Stomach (tissue), 19 donors: ENCODE measurements at places on chromosomes 1 and 21. TPM values are rescaled to one million over a fixed set of nuclear protein-coding genes. Genes with fewer than 3 reads are reported as not detected.
A peak's percentile ranks its signal among the peaks of the same experiment; 100 is the strongest.

Gene NUP210L
- total RNA-seq: not detected

Gene ATP6V1G3
- not detected for total RNA-seq

Gene UMODL1
- not detected for total RNA-seq

Gene PTPRU
- 8.0 TPM for total RNA-seq

Gene CRB1
- not detected for total RNA-seq

Gene VWA5B1
- not detected for total RNA-seq

Gene TESK2
- total RNA-seq: 2.8 TPM

Gene CCDC27
- total RNA-seq: not detected

Gene SLC44A5
- total RNA-seq: 0.29 TPM

Gene ZSCAN20
- 6.8 TPM for total RNA-seq

Gene NCMAP
- total RNA-seq: 3.9 TPM

Gene SLC45A3
- total RNA-seq: 4.5 TPM

Gene PEX14
- 26.3 TPM for total RNA-seq

Gene FCER1A
- 1.1 TPM for total RNA-seq

Gene EXTL1
- total RNA-seq: 26.3 TPM

Gene SLAMF8
- total RNA-seq: 2.9 TPM

GRCh38 chr21:38920631-38921398, 115.1 kb downstream of the ETS2 start:
- H3K36me3 ChIP-seq: no peaks in the 10 kb centered on the region
- H3K27ac ChIP-seq: peak overlapping the region; percentile 54
- H3K27me3 ChIP-seq: no peaks in the 10 kb centered on the region
- H3K4me1 ChIP-seq: peaks cover 6% of the 10 kb centered on the region
- no peak overlapping the region for H3K4me3 ChIP-seq

- no peak overlapping the region for H3K27ac ChIP-seq
- H3K36me3 ChIP-seq: no peaks in the 10 kb centered on the region
- H3K27me3 ChIP-seq: peaks cover 20% of the 10 kb centered on the region
- H3K4me3 ChIP-seq: no peak overlapping the region
- peaks cover 38% of the 10 kb centered on the region for H3K4me1 ChIP-seq
These were observed 2.4 kb upstream of the IKBKE start for GRCh38 chr1:206467915-206468314.

DNA sequence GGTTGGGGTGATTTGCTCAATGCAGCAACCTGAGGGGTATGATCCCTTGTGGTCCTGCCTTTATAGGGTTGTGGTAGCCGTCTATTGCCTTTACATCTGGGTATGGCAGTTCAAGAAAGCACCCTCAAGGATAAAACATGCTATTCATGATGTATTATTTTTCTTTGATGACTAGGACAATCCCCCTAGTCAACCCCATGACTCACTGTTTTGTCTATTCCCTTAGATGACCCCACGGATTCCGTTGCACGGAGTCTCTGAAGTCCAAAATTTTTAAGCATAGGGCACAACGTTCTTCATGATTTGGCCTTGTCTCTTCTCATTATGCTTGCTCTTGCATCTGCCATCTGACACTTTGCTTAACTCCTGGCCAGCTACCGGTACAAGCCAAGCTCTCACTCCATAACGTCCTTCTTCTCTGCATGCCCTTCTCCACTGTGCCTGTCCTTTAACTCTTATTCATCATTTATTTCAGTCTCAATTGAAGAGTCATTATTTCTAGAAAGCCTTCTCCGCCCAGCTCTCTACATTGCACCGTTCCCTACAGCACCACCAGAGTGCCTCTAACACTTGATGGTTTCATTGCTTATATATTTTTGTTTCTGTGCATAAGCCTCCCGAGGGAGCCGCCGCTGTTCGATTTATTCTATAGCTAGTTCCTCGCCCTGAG, 838 bp upstream of the DISP1 start:
- peaks cover 17% of the 10 kb centered on the region for H3K4me1 ChIP-seq
- DNase-seq: no peak
- no peaks in the 10 kb centered on the region for H3K27me3 ChIP-seq
- H3K36me3 ChIP-seq: no peaks in the 10 kb centered on the region

- H3K36me3 ChIP-seq: peaks cover 75% of the 10 kb centered on the region
- peaks cover 14% of the 10 kb centered on the region for H3K4me1 ChIP-seq
- DNase-seq: no peak
- no peak overlapping the region for H3K27ac ChIP-seq
- H3K4me3 ChIP-seq: no peak overlapping the region
- no peaks in the 10 kb centered on the region for H3K27me3 ChIP-seq
These were observed 5.8 kb downstream of the TOR3A start for GRCh38 chr1:179087665-179088064.

DNA sequence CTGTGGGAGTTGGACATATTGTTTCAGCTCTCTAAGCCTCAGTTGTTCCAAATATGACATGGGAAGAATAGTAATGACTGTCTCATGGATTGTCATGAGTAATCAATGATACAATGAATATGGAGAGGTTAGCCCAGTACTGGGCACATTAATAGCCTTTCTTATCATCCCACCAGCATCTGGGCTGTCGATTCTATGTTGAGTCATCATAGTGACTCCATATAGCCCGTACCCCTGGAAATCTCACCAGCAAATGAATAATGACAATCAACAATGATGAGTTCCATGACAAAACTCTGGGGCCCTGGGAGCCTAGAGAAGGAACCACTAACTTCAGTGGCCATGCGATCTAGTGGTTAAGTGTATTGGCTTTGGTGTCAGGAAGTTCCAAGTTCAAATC, 39.7 kb upstream of the GJB5 start:
- no peak overlapping the region for H3K27ac ChIP-seq
- no peak overlapping the region for H3K4me3 ChIP-seq
- H3K36me3 ChIP-seq: no peaks in the 10 kb centered on the region
- no peak for DNase-seq
- peaks cover 21% of the 10 kb centered on the region for H3K27me3 ChIP-seq

- no peaks in the 10 kb centered on the region for H3K27me3 ChIP-seq
- H3K27ac ChIP-seq: no peak overlapping the region
- peaks cover 13% of the 10 kb centered on the region for H3K4me1 ChIP-seq
- no peaks in the 10 kb centered on the region for H3K36me3 ChIP-seq
- DNase-seq: no peak
- no peak overlapping the region for H3K4me3 ChIP-seq
These were observed 79.5 kb upstream of the GREM2 start for GRCh38 chr1:240691501-240691900.

GRCh38 chr1:114745291-114745690, 12.5 kb downstream of the CSDE1 start:
- H3K4me1 ChIP-seq: peaks cover 24% of the 10 kb centered on the region
- no peak for DNase-seq
- no peak overlapping the region for H3K4me3 ChIP-seq
- no peaks in the 10 kb centered on the region for H3K27me3 ChIP-seq
- no peak overlapping the region for H3K27ac ChIP-seq

GRCh38 chr1:30901798-30902581, 6.6 kb downstream of the SDC3 start:
- H3K27me3 ChIP-seq: no peaks in the 10 kb centered on the region
- H3K4me1 ChIP-seq: peaks cover 27% of the 10 kb centered on the region
- no peak overlapping the region for H3K4me3 ChIP-seq
- H3K36me3 ChIP-seq: no peaks in the 10 kb centered on the region
- peak overlapping the region; percentile 85 for H3K27ac ChIP-seq

DNA sequence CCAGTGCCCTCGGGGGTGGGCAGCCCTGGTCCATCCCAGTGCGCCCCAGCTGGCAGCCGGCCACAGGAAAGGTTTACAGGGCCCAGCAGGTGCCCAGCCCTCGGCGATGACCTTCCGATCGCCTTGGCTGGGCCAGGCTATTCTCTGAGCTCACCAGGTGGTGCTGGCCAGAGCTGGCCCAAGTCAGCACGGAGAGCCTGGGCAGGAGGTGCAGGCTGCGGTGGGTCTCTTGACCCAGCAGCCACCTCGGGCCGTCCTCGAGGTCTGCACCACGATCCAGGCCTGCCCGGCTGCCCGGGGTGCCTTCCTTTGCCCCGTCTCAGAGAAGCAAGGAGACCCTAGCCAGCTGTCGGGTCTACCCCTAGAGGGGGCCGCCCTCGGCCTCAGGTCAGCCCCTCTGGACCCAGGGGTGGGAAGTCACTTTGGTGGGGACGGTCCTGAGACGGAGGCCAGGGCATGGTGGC, 370 bp downstream of the PERM1 start:
- H3K4me3 ChIP-seq: no peak overlapping the region
- H3K27ac ChIP-seq: no peak overlapping the region
- no peaks in the 10 kb centered on the region for H3K36me3 ChIP-seq
- no peak for DNase-seq

DNA sequence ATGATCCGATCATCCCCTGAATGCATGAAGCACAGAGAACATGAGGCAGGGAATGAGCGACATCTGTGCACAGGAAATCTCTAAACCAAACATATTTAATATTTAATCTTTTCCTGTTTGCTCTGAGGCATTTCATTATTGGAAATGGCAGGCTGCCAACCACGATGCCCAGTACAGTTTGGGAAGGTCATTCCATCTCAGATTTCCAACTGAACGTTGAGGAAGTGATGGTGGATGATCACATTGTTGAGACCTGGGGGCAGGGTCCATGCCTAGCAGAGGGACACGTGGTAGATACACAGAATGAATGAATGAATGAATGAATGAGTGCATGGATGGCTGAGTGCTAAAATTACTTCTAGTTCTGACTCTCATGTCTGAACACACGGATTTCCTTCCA, 15.9 kb upstream of the FASLG start:
- no peak for DNase-seq
- H3K27ac ChIP-seq: no peak overlapping the region
- no peaks in the 10 kb centered on the region for H3K36me3 ChIP-seq
- H3K4me3 ChIP-seq: no peak overlapping the region
- H3K4me1 ChIP-seq: no peaks in the 10 kb centered on the region

DNA sequence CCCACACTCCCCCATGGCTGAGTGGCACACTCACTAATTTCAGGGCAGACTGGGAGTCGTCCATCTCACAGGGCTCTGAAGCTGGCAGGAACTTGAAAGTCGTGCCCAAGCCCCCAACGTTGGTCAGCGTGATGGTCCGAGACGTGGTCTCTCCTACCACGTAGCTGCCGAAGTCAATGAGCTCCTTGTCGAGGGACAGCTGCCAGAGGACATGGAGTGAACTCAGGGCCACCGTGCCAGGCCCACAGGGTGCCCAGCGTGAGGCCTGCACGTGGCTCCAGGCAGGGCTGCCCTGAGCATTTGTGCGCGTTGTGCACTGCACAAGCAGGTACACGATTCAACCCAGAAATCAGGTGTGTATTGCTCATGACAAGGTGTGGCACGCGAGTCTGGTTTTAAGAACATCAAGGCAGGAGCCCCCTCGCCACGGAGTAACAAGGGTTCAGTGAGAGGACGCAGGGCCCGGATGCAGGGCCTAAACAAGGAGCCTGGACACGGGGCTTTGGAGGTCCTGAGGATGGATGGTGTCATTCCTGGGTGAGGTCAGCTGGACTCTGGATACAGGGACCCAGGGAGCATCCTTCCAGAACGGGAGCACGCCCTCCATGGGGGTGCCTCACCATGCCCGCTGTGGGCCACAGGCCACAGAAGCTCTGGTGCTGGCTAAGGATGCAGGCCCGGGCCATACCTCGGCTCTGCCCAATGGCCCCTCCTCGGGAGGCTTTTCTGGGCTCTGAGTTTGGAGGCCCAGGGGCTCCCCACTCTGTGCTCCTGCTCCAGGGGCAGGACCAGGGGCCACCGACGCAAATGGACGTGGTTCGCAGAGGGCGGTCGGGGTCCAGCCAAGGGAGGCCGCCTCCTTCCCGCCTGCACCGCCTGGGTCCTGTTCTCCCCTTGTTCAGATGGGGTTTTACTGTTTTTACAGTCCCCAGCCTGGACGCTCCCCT, 37.8 kb upstream of the TMEM52 start:
- H3K4me3 ChIP-seq: no peak overlapping the region
- no peak for DNase-seq
- H3K27ac ChIP-seq: no peak overlapping the region
- H3K36me3 ChIP-seq: no peaks in the 10 kb centered on the region

GRCh38 chr1:205066141-205066818, 18.0 kb downstream of the TMEM81 start:
- H3K27me3 ChIP-seq: no peaks in the 10 kb centered on the region
- H3K27ac ChIP-seq: no peak overlapping the region
- no peak overlapping the region for H3K4me3 ChIP-seq
- no peak for DNase-seq
- no peaks in the 10 kb centered on the region for H3K36me3 ChIP-seq
- H3K4me1 ChIP-seq: peaks cover 7% of the 10 kb centered on the region

DNA sequence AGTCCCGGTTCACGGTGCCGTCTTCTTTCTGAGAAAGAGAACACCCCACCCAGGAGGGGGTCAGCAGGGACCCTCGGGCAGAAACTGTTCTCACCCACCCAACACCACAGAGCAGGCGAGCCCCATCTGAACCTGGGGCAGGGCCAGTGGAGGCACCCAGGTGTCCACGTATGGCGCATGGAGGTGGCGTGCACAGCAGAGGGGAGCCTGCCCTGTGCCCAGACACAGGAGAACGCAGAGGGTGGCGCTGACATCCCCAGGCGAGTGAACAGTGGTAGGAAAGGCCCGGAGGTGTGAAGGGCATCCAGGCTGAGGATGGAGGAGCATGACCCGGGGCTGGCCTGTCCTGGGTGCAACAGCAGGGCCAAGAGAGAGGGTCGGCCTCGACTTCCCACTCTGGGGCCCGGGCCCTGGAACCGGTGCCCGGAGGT, 91.1 kb downstream of the STUM start:
- H3K27me3 ChIP-seq: no peaks in the 10 kb centered on the region
- H3K4me1 ChIP-seq: peaks cover 44% of the 10 kb centered on the region
- H3K36me3 ChIP-seq: peaks cover 84% of the 10 kb centered on the region
- H3K4me3 ChIP-seq: no peak overlapping the region

DNA sequence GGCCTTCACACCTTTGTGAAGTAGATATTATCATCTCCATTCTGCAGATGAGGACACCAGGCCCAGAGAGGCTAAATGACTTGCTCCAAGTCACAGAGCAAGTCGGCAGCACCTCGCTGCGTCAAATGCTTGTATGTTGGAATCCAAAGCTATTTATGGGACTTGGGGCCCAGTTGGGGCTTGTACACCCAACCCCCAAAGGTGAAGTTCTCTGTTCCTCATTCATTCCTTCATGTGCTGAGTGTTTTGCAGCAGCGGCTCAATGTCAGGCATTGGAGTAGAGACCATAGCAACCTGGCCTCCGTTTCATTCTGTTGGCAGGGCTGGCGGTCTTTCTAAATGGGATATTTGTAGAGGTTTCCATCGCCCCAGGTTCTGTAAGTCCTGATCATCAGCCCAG, 113.4 kb upstream of the SLC25A33 start:
- no peaks in the 10 kb centered on the region for H3K27me3 ChIP-seq
- H3K4me3 ChIP-seq: no peak overlapping the region
- peaks cover 15% of the 10 kb centered on the region for H3K4me1 ChIP-seq
- DNase-seq: no peak

DNA sequence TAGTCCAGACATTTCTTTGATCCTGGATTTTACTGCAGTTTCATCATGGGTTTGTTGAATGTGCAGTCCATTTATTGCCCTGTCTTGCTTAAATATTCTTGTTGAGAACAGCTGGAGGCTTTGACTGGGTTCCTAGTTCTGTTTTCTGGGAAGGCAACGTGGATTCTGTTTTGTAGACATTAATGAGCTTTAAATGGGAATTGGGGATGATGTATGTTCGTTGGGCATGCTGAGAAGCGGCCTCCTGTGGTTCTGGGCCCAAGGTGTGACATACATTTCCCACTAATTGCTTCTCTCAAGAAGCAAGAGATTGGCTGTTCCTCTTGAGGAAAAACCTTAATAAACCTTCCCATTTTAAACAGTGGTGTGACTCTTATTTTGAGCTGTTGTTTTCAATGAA, 22.9 kb downstream of the INKA2 start:
- H3K36me3 ChIP-seq: peaks cover 25% of the 10 kb centered on the region
- no peak overlapping the region for H3K27ac ChIP-seq
- H3K4me1 ChIP-seq: peaks cover 7% of the 10 kb centered on the region
- DNase-seq: no peak
